ENCODE measurements at places on chromosomes 12 and 14.

GRCh38 chr12:132161036-132161781, 17.0 kb downstream of the NOC4L start:
- DNase-seq = no peak

- DNase-seq = no peak
Observed at GRCh38 chr12:113244047-113244460, 22.8 kb downstream of the TPCN1 start.

- no peak for DNase-seq
Observed at GRCh38 chr12:98185606-98186005, 329.8 kb upstream of the TMPO start.

DNA sequence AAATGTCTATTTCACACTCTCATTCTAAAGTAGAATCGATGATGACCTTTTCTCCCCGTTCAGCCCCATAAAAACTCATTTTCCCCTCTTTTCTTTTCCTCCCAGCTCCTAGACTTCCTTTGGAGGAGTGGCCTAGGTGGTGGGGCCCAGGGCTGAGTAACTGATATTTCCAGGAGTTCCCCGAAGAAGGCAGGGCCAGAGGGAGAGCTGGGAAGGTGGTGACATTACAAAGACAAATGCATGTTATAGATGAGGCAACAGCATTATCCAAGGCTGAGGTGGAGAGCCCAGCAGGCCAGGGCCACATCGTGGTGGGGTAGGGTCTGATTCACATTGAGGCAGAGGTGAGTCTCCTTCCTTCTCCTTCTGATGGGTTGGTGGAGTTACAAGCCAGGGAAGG, 22.2 kb upstream of the HDAC7 start:
- DNase-seq = no peak

GRCh38 chr12:80805106-80805505, 88.4 kb downstream of the MYF5 start:
- no peak for DNase-seq
